ENCODE measurements at places on chromosomes 7 and 10.

DNA sequence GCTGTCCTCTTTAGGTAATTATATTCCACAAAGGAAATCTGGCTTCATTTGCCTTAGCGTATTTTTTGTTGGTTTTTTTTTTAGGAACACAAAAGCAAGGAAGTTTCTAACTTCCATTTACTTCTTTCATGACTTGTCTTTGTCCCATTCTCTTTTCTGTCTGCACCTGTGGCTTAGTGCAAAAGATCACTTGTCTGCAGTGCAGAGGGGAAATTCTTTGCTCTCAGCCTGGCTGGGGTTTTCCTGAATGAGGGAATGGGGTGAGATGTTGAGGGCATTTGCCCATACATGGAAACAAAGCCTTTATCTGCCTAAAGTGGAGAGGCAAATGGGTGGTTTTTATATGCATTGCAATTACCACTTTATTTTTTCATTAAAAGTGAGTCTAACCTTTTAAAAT is 361.1 kb upstream of the IGFBP3 start:
- no peak for DNase-seq

DNA sequence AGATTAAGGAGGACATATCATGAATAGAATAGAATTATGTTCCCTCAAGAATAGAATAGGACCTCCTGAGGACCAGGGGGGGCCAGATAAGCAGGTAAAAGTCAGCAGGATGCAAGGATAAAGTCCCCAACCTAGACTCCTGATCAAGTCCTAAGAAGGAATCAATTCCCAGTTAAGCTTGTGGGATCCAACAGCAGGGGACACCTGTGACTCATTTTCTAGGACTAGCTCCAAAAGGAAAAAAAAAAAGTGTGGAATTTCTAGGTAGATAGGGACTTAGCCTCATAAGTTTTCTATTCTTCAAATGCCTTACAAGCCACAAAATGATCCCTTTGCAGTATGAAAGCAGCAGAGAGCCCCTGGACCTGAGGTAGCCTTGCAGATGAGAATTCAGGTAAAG is 336.2 kb downstream of the WDR11 start:
- DNase-seq = no peak

GRCh38 chr7:129283936-129284335 is 59.1 kb downstream of the AHCYL2 start:
- DNase-seq = no peak

GRCh38 chr10:49621561-49621960 is 7.7 kb downstream of the CHAT start:
- DNase-seq = no peak

GRCh38 chr7:6436385-6436685 is 11.4 kb downstream of the DAGLB start:
- no peak for DNase-seq

DNA sequence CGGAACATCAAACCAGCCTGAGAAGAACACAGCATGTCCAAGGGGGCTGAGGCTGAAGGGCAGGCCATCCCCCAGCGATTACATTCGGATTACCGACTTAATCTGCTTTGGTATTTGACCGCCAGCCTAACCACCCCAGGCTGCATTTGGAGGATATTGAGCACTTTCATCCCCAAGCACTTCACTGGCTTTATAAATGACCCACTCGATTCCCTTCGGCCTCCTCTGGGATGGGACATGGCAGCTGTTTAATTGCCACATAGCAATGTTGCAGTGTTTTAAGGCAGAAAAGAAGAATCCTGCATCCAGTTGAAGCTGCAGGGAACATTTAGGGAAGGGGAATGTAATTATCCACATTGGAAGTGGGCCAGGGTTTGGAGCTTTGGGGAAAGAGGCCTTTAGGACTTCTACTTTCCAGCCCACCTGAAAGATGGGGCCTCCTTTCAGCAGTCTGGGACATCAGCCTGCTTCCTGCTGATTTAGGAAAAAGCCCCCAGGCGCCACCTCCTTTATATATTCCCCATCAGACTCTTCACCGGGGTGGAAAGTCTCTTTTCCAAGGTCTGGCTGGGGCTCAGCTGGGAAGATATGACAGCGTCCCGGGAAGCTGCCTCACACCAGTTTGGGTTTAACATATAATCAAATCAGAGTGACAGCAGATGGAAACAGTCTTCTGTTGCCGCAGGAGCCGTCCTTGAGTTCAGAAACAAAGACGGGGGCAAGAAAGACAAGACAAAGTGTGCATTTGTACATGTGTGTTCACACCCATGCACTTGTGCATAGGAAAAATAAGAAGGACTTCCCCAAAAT is 9.2 kb downstream of the DPCD start:
- DNase-seq = no peak

DNA sequence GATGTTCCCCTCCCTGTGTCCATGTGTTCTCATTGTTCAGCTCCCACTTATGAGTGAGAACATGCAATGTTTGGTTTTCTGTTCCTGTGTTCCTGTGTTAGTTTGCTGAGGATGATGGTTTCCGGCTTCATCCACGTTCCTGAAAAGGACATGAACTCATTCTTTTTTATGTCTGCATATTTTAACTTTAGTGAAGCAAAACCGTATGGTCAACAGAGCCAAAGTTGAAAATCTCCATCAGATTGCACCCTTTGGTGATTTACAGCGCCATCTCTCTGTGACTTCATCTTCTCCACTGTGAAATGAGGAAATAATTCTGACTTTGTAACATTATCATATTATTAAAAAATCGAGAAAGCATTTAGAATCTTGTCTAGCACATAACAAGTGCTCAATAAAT is 132.3 kb upstream of the PLXDC2 start:
- DNase-seq = no peak

DNA sequence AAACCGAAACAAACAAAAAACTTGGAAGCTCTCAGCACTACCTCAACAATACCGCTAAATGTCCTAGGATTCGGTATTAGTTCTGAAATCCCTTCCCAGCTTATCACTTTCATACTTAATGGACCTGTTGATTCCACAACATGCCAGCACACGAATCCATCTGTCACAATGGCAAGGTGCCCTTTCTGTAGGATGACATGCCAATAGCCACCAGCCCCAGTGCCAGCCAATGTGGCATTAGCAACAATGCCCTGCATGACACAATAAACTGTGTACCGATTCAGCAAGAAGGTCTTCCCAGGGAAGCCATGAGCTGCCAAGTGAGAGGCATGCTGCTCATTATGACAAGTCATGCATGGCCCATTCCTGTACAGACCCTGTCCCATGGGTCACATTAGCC is 35.6 kb upstream of the CHCHD3 start:
- no peak for DNase-seq

GRCh38 chr10:52491246-52491995 is 177.3 kb downstream of the DKK1 start:
- DNase-seq = no peak

DNA sequence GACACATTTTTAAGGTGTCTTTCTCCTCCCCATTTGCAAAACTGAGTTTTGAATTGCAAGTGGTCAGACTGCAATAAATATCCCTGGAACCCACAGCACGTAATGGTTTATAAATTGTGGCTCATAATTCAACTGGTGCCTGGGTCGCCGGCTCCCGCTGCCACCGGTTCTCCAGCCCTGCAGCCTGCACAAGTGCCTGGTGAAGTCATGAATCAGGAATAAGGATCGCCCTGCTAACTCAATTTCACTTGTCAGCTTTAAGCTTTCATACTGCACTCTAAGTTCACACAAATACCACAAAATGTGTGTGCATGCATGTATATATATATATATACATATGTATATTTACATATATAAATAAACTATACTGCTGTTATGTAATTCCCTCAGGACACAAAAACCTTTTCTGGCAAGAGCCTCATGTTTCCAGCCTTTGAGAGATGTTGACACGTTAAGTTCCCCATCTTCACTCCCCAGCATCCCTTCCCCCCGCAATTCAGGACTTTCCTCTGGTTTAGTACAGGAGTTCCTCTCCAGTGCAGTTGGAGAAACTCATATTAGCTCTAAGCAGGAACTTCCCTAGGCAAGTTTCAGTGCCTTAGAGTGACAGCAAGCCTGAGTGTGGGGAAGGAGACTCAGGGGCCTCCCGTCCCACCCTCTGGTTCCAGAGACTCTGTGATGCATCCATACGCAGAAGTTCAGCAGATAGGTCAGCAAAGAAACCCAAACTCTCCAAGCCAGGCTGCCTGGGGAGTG is 129.2 kb upstream of the UNC5B start:
- no peak for DNase-seq

DNA sequence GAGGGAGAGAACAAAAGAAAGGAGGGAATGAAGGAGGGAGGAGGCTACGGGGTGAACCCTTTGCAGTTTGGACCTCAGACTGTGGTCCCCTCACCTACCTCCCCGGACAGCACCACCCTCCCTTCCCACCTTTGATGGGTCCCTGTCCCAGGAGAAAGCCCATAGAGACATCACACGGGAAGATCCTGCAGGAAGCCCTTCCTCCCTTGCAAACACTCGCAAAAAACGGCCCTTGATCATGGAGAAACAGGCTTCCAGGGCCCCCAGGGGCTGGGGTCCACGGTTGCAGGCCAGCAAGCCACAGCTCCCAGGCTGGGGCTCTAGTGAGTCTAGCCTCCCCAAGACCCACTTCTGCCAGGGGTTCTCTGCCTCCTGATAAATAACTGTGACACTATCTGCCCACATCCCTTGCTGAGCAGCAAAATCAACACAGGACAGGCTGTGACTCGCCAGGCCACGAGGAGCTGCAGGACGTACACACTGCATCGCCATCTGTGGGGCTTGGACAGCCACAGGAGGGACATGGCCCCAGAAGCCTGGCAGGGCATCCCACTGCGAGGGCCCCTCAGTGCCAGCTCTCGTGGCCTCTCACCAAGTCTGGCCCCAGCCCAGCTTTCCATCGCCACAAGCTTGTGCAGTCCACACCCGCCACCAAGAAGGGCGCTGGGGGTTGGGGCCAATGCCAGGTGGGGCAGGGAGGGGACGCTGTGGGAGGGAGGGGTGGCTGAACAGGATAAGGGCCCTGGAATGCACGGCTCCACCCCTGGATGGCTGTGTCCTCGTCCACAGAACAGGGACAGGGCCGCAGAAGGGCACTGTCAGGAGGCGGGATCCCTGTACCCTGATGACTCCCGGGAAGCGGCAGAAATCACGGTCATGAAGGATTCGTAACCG is 34.2 kb downstream of the PDGFA start:
- DNase-seq = no peak

GRCh38 chr10:119059557-119059956 is 21.1 kb downstream of the EIF3A start:
- no peak for DNase-seq

DNA sequence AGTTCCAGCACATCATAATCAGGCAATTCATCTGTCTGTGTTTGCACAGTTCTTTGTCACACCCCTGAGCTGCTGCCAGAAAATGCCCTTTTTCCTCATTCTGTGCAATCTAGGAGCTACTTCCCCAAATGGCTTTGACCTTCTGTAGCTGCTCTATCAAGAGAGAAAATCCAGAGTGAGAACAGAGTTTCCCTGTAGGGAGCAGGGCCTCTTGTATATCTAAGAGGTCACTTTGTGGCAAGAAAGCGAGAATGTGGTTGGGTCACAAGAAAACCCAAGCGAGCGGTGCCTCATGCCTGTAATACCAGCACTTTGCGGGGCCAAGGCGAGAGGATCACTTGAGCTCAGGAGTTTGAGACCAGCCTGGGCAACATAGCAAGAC is 24.3 kb downstream of the SLC29A3 start:
- no peak for DNase-seq

GRCh38 chr7:134660242-134660785 is 13.7 kb downstream of the BPGM start:
- no peak for DNase-seq

DNA sequence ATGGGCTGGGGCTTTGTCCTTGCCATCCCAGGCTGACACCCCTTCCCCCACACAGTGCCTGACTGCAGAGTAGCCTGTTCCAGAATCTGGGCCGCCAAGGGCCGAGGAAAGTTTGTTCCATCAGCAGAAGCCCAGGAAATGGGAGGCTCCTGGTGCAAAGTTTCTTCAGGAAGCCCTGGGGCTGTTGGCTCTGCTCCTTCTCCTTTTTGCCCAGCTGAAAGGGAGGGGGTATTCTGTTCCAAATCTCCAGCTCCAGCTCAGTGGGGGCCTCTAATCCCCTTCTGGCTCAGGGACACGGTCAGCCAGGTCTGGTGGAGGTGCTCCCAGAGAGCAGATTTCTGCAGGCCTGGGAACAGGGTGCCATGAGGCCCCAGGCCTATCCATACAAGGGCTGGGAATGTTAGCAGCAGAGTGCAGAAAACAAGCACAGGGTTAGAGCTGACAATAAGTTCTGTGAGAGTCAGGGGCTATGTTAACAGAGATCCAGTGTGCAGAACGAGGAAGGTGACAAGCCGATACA is 399.5 kb downstream of the RPS24 start:
- DNase-seq = no peak

DNA sequence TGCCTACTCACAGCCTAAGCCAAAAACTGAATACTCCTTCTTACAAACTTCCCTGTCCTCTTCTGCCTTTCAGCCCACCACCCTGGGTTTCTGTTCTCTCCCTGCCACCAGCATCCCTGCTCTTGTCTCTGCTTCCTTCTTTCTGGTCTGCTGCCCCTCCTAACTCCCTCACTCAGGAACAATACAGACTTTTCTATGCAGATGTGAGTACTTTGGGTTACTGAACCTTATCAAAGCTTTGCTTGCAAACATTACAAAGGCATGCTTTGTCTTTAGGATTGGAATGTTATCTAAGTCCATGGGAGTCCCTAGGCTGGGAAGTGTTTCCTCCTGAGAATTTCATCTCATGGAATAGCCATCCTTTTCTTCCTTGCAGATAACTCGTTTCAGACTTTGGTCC is 28.9 kb downstream of the CNNM1 start:
- DNase-seq = no peak

GRCh38 chr10:15478429-15478828 is 107.3 kb upstream of the FAM171A1 start:
- DNase-seq = no peak

GRCh38 chr7:142482891-142483658 is 225.2 kb upstream of the PRSS58 start:
- DNase-seq = peak; percentile 49

- no peak for DNase-seq
Measured at GRCh38 chr10:96683065-96683464, 37.2 kb downstream of the PIK3AP1 start.

DNA sequence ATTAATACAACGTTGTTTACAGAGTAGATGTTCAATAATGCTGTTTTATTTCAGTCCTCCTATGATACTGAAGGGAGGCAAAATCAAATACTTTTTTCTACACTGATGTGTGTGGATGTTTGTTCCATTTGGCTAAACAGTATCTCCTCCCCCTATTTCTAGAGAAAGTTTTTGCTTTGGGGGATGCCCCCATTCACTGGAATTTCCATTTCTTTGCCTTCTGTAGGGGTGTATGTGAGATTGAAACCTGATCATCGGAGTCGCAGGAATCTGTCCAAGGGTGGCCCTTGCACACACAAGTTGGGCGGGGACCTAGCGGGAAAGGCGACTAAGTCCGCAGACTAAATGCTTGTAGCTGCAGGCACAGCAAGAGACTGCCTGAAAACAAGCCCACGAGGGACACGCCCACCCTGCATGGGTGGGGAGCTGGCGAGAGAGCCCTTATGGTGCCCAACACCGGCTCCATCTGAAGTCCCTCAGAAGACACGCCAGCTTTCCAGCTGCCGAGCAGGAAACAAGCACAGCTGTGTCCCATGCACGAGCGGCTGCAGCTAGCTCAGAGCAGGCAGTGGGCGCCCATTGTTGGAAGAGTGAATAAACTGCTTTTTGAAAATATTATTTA is 58.0 kb downstream of the ESYT2 start:
- no peak for DNase-seq

GRCh38 chr7:24341691-24342413 is 57.9 kb downstream of the NPY start:
- no peak for DNase-seq

- DNase-seq = peak; percentile 37
Measured at GRCh38 chr10:130127364-130128061, 8.7 kb upstream of the GLRX3 start.
